Lung microvascular endothelial cell (primary cell): ENCODE measurements at places on chromosomes 1 and 21.
A peak's percentile ranks its signal among the peaks of the same experiment; 100 is the strongest.

GRCh38 chr21:45558044-45558721, 15.9 kb upstream of the SLC19A1 start:
- no peak for DNase-seq

DNA sequence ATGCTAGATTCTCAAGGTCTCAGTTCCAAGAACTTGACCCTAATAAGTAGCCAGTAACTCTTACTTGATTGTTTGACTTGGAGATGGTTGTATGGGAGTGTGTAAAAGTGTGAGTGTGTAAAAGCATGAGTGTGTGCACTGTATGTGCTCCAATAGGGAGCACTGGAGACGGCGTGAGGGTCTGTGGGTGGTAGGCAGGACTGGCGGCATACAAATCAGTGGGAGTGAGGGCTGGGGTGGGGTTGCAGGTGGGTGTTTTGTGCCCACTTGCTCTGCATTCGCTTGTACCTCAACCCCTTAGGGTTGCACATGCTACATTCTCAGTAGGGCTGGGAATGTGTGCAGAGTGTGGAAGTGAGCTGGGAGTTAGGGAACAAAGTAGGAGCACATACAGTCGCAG, 79.5 kb upstream of the CD34 start:
- no peak for DNase-seq

DNA sequence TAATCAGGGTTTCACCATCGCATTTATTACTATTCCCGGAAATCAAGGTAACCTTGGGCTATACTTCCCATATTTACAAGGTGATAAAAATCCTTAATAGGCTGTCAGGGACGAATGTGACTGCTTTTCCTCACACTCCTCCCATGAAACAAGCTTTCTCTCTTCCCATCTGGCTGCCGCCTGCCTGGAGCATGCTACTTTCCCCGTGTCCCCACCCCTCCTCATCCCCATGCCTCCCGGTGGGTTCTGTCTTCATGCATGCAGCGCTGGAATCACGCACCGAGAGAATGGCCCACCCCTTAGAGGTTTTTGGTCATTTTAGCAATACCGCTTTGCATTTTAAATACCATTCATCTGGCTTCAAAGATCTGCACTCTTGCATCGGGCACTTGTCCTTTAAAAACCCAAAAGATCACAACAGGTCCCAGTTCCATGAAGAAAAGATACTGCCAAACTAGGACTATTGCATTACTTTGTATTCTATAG, 339.1 kb downstream of the NTNG1 start:
- no peak for DNase-seq

DNA sequence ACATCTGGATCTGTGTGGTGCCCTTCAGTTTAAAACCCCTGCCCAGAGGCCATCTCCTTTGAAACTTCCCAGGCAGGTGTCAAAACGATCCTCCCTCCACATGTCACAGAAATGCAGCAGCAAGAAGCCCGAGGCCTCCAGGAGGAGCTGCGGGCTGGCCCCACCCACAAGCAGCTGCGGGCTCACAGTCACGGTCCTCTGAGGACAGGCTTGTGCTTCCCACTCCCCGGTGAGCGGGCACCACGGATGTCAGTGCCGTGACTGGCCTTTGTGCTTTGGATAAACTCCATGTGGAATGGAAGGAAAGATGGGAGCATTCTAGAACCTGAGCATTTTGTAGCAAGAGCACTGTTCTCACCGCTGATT, 65.8 kb downstream of the SIK1 start:
- DNase-seq = no peak

GRCh38 chr1:153617663-153618062, 1.5 kb upstream of the S100A14 start:
- no peak for DNase-seq

GRCh38 chr1:184882957-184883815, 91.1 kb downstream of the NIBAN1 start:
- no peak for DNase-seq

GRCh38 chr1:224592636-224593582, 23.2 kb upstream of the CNIH3 start:
- DNase-seq = no peak

GRCh38 chr1:214439352-214440119, 111.9 kb downstream of the PTPN14 start:
- DNase-seq = no peak

GRCh38 chr1:81304187-81304586, 496.5 kb upstream of the ADGRL2 start:
- no peak for DNase-seq

DNA sequence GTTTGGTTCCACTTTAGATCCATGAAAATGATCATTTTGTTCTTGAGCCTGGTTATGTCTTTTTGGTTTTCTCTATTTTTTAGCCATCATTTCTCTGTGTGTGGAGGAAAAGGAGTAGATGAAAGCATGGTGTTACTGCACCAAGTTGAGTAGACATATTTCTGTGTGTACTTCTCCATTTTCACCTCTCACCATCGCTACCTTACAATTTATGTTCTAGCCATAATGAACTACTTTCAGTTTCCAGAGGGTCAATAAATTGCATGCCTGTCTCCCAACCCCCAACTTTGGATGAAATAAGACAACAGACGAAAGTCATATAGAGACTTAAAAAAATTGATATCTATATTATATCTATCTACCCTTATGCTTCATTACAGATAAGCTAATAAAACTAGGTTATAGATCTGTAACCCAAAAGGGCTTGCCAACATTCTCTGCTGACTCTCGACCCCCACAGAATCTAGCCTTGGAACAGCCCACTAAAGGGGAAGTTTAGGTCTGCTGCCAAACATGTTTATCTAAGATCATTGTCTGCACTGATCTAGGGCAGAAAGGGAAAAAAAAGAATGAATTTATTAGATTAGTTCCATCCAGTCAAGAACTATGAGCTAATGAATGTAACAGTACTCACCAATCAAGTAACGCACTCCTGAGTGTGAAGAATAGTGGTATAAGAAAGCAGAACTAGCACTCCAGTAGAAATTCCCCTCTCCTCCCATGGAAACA, 7.5 kb upstream of the MAN1A2 start:
- no peak for DNase-seq

DNA sequence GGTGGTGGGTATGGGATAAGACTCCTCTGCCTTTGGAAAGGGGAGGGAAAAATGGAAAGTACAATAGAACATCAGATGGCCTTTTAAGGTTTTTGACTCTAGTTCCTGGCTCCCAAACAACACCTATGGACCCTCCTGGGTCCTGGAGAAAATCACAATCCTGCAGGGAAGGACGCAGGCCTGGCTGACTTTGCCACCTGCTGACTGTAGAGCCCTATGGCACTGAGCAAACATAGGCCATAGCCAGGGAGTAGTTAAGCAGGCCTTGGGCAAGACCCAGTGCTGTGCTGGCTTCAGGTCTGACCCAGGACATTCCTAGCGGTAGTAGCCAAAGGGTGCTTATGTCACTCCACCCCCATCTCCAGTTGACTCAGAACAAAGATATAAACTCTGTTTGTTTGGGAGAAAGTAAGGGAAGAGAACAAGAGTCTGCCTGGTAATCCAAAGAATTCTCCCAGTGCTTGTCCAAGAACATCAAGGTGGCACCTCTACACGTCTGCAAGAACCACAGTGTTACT, 149.0 kb downstream of the SLC44A5 start:
- DNase-seq = no peak

- DNase-seq = peak; percentile 66
These were observed 453 bp downstream of the DRAM2 start for GRCh38 chr1:111139324-111139955.

- peak; percentile 73 for DNase-seq
These were observed 35.0 kb upstream of the JAK1 start for GRCh38 chr1:65001231-65001792.

DNA sequence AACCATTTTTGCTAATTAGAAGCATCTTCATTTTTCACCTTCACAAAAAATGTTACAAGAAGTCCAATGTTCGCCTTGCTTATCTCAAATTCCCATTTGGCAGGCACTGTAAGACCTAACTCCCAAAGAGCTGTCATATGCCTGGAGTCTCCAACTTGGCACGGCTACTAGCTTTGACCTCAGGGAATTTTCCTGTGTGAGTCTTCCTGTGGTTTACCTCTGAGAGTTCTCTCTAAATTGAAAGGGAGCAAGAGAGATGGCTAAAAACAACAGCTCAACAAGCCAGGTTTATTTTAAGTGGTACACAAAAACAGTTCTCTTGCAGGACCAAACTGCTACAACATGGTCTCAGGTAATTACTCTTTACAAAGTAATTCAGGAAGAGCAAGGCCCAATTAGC, 756.0 kb upstream of the ADGRL2 start:
- DNase-seq = no peak

GRCh38 chr1:11602424-11602823, 51.8 kb downstream of the FBXO2 start:
- DNase-seq = no peak

DNA sequence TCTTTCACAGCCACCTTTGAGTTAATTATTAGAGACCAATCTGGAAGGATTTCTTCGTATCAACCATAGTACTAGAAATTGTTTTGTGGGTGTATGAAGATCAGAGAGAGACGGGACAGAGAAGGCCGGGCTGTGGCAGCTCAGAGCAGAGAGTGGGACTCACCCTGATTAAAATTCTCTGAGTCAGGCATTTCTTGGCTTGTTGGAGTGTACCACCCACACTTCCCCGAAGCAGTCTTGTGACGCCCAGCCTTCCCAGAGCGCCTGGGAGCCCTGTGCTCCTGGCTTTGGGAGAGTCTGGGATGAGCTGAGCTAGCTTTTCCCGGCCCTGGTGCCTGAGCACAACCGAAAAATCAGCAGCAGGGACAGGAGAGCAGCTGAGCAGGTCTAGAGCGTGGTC, 19.4 kb downstream of the PLEKHM2 start:
- DNase-seq = peak; percentile 74

- DNase-seq = no peak
These were observed 31.6 kb upstream of the NBL1 start for GRCh38 chr1:19612530-19612929.

DNA sequence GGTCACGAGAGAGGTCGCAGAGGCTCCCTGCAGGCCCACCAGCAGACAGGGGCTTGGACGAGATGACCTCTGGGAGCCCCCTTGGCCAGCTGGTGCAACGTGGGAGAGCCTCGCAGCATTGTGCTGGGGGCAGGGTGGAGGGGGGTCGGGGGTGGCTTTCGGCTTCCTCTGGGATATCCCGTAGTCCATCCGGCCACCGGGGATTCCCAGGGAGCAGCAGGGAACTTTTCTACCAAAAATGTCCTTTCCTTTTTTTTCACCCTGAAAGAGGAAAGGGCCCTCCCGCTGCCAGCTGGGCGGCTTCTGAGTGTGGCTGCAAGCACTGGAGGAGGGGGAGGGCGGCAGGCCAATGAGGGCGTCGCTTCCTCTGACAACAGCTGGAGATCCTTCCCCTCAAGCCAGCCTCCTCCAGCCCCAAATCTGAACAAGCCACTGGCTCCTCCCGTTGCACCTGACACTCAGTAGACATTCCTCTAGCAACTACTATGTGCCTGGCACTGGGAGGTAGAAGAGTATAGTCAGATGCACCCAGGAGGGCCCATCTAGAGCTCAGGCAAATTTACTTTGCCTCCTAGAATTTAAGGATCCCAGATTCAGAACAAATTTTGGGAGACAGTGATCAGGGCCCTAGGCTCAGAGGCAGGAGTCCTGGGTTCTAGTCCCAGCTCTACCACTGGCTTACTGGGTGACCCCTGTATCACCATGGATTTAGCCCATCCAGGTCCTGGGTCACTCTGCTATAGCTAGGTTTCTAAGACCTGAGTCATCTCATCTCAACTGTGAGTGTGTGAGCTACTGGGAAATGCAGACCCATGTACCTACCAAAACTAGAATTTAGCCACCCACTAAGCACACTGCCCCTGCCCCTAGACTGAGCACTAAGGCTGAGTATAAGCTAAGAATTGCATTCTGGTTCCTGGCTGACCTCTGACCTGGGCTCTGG, 2.7 kb downstream of the MOB3C start:
- peak; percentile 72 for DNase-seq

- DNase-seq = no peak
These were observed 60.4 kb downstream of the DIP2A start for GRCh38 chr21:46518983-46519583.

DNA sequence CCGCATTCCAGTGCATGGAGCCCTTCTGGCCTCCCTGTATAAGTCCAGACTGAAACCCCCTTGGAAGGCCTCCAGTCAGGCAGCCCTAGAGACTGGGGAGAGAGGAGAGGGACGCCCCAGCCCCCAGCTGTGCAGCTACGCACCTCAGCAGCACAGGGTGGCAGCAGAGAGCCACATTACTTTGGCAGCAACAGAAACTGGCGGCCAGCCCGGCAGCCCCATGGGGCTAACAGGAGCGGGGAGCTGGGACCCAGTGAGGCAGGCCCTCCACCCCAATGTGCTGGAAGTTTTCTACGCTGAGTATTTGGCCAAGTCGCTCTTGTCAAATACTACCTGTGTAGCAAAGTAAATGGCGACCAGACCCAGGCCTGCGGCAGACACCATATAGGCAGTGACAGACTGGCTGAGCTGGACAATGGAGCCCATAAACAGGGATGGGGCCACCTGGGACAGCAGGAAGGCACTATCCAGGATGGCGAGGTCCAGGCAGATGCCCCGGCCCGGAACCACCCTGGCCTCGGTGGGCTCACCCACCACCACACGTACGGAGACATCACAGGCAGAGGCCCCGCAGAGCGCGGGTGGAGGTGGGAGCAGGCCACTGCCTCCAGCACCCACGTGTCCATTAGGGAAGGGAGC, 21.2 kb downstream of the SLC45A3 start:
- peak; percentile 72 for DNase-seq

GRCh38 chr1:218305472-218306064, 20.5 kb downstream of the RRP15 start:
- no peak for DNase-seq

DNA sequence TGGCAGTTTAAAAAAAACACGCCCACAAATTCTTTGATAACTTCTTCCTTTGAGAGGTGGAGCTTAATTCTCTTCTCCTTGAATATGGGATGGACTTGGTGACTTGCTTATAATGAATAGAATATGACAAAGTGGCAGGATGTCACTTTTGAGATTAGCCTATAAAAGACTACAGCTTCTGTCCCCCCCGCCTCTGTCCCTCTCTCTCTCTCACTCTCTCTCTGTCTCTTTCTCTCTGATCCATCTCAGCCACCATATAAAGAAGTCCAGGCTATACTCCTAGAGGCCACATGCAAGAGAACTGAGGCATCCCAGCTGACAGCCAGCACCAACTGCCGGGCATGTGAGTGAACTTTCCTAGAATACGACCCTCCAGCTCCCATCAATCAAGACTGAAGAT, 7.7 kb upstream of the DMBX1 start:
- DNase-seq = no peak

DNA sequence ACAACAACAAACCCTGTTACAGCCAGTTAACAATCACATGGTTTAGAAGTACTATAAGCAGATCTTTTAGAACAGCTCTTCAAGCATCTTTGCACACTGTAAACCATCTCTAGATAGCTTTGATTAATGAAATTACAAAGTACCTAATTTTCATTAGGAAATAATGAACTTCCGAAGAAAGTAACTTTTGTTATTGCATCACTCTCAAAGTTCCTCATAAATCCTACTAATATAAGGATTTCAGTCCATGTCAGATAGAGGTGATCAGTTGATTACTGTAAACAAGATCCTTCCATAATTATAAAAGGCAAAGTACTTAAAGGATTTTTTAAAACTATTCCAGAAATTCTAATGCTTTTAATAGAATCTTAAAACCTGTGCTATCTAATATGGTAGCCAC, 58.2 kb downstream of the FAF1 start:
- no peak for DNase-seq

GRCh38 chr1:85705940-85706339, 2.3 kb downstream of the ZNHIT6 start:
- DNase-seq = no peak

- DNase-seq = no peak
These were observed 11.5 kb upstream of the LRRC8B start for GRCh38 chr1:89512996-89513720.
